ENCODE measurements at places on chromosomes 5 and 9.

GRCh38 chr5:173825215-173825865 lies 62.8 kb upstream of the CPEB4 start:
- no peak for DNase-seq

DNA sequence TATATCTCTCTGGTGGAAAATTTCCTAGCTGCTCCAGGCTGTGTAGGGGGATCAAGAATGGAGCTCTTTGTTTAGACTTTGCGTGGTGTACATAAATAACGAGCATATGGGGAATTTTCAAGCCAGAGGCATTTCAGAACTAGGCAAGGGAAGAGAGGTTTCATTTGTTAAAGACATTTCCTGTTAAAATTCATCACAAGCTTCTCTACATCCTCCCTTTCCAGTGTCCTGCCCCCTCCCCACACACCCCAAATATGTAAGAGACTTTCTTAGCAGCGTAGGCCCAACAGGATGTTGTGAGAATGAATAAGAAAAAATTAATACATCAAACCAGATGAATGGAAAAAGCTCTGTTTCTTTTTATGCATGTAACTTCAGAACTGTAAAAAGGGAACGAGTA lies 150.3 kb downstream of the GPBP1 start:
- DNase-seq = no peak

GRCh38 chr5:75235711-75236110 lies 967 bp downstream of the ANKRD31 start:
- DNase-seq = no peak

DNA sequence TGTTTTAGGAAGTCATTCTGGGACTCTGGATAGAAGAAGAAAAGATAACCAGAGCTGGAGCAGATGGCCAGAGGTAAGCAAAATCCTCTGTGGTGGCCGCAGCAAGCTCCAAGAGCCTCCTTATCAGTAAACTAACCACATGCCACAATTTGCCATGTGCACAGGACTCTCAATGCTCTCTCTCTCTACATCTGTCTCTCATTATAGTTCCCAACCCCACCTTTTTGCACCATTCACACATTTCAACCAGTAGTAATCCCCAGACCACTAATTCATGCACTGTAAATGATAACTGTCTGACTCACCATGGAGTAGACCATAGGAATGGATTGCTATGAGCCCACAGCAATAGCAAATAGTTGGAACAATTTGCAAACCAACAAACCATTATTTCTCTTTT lies 526.1 kb downstream of the TLR4 start:
- no peak for DNase-seq

GRCh38 chr5:62460578-62460983 lies 48.0 kb downstream of the IPO11 start:
- no peak for DNase-seq

DNA sequence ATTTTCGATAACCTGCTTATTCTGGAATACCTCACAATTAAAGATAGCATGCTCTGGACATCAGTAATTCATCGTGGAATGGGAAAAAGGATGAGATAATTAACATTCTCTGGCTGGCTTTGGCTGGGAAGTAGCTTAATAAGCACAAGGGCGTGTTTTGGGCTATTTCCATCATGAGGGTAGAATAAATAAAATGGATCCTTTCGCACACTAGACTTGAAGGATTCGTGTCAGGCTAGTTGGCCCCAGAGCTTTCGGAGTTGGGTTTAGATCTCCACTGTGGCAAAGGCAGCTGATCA lies 151.2 kb upstream of the ADRA1B start:
- DNase-seq = no peak

DNA sequence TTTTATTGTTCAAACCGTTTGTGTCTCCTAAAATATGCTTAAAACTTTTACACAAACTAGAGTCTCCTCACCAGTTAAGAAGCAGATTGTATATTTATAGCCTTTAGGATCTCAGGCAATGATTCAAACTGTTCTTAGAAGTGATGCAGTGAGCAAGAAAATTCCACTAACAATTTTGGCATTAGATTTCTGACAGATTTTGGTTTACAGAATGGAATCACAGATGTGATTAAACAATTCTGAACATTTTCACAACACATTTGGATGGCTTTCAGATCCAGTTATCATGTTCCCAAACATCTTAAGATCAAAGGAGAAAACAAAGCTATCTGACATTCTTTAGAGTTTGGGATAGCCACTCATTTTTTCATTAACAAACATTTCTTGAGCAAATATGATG lies 181.7 kb upstream of the RIOK2 start:
- no peak for DNase-seq

- no peak for DNase-seq
Observed at GRCh38 chr5:120613729-120614128, 149.6 kb downstream of the PRR16 start.

DNA sequence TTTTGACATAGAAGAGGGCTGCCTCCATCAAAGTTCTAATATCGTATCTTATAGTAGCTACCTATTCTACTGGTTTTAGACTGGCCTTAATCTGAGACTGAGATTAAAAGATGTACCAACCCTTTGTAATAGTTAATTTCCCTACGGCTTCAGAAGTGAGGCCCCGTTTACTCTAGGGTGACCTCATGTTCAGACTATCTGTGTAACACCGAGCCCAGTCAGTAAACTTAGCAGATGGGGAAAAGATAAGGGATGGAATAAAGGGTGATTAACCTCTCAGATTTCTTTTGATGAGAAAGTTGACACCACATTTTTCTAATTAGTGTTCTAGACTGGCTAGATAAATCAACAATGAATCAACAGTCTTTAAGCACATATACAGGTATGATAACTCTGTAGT lies 283.1 kb downstream of the KCTD16 start:
- DNase-seq = no peak

GRCh38 chr5:82265047-82265446 lies 13.1 kb downstream of the RPS23 start:
- DNase-seq = no peak

GRCh38 chr5:54249210-54250028 lies 61.0 kb downstream of the ARL15 start:
- no peak for DNase-seq

GRCh38 chr5:79567926-79568549 lies 44.2 kb upstream of the TENT2 start:
- no peak for DNase-seq

DNA sequence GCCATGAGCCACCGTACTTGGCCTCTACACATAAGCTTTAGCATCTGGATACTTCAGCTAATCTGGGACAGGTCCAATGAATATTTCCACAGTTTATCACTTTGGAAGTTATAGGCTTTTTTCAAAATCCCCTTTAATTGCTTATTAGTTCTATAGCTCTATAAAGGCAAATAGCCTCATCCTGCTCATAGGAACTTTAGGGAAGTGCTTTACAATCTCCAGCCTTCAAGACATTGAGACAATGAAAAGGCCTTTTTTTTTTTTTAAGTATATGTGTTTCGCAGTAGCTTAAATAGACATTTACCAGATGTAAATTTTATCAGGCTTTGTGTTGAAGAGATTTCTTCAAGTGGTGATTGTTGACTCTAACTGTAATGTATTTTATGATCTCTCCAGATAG lies 224.2 kb downstream of the ARL15 start:
- no peak for DNase-seq

DNA sequence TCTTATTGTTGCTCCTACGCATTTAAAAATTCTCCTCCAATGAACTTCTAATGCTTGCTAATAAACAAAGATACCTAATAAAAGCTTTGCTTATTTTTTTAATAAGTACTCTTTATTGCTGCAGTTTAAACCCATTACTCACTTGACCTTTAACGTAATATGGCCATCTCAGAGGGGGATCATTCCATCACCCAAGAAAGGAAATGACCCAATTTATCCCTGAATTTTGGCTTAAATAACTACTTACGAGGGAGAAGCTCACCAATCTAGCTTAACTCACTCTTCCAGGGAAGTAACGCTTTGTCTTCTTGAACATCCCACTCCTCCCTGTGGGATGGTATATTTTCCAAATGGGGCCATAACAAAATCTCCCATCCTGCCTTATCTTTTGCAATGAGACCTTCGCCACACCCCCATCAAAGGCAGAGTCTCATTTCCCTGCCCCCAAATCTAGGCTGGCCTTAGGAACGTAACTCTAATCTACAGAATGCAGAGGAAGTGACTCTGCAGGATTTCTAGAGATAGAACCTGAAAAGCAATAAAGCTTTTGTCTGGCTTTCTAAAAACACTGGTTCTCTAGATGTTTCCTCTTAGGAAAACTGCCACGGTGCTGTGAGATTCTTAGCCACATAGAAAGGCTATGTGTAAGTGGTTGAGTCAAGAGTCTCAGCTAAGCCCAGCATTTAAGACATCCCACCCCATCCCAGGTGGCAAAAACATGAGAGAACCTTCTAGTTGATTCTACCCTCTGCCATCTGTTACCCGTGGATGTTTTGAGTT lies 310.0 kb downstream of the ASTN2 start:
- no peak for DNase-seq

DNA sequence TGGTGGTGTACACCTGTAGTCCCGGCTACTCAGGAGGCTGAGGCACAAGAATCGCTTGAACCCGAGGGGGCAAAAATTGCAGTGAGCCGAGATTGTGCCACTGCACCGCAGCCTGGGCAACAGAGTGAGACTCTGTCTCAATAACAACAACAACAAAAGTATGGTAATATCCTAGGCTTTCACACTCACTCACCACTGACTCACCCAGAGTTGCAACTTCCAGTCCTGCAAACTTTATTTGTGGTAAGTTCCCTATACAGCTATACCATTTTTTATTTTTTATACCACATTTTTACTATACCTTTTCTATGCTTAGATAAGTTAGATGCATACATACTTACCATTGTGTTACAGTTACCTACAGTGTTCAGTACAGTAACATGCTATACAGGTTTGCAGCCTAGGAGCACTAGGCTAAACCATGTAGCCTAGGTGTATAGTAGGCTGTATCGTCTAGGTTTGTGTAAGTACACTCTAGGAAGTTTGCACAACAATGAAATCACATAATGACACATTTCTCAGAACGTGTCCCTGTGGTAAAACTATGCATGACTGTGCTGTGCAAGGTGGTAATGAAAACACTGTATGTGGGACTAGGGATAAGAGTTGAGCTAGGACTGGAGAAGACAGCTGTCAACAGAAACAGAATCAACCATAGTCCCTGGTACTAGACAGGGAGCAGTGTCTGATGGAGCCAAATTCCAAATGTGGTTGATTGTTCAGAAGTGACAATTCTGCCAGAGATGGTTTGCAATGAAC lies 109.5 kb upstream of the RAD23B start:
- no peak for DNase-seq
